ENCODE measurements at places on chromosomes 5 and 9.

- no peak for DNase-seq
Measured at GRCh38 chr5:97986069-97986468, 787.4 kb upstream of the RGMB start.

GRCh38 chr9:12702160-12702758 is 9.1 kb downstream of the TYRP1 start:
- DNase-seq, result no peak

DNA sequence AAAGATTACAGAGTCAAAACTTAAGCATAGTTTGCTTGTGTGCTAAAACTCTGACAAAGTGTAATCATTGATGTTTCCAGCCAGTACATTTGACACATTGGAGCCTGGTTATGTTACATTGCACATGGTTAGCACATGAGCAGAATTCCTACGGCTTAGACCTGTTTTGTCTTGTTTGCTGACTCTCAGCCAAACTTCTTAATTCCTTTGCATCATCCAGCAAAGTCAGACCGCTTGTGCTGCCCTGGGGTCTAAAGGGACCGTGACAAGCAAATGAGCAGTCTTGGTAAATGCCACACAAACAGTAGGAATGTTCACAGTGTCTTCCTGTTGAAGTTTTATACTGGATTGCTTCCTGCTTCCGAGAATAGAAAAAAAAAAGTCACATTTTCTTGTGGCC is 72.0 kb upstream of the ENTREP1 start:
- no peak for DNase-seq

GRCh38 chr9:1875921-1876448 is 139.2 kb upstream of the SMARCA2 start:
- DNase-seq, result no peak

DNA sequence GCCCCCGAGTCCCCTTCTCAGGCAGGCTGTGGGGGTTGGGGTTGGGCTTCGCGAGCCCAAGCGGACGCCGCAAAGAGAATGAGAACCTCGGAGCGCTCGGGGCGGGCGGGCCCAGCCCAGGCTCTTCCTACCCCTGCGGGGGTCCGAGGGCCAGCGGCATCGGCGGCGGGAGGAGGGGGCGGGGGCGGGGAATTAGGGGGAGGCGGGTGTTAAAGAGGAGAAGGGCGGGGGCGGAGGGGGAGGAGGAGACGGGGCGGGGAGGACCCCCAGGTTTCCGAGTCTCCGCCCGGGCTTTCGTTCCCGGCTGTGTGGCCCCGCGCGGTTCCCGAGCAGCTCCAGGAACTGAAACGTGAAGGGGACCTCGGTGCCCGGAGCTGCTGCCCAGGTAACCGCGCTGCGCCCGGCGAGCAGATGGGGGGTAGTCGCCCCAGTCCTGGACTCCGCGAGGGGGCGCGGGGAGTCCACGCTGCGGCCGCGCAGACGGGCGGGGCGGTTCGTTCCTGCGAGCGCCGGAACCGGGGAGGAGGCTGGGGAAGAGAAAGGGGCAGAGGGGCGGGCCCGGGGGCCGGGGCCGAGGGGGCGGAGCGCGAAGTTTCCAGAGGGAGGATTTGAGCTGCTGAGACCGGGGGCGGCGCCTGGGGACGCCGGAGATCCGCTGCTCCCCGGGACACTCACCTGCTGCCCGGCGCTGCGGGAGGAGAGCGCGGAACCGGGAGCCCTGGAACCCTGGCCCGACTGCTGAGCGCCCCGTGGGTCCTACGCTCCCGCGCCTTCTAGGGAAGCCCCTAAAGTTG is 38.4 kb upstream of the PLEKHG4B start:
- peak; percentile 42 for DNase-seq

- no peak for DNase-seq
Measured at GRCh38 chr5:55324815-55325418, 17.1 kb downstream of the MTREX start.

GRCh38 chr9:5518937-5519319 is 8.6 kb downstream of the PDCD1LG2 start:
- DNase-seq, result no peak

- DNase-seq, result no peak
Measured at GRCh38 chr9:78541868-78542443, 245.0 kb downstream of the PSAT1 start.

DNA sequence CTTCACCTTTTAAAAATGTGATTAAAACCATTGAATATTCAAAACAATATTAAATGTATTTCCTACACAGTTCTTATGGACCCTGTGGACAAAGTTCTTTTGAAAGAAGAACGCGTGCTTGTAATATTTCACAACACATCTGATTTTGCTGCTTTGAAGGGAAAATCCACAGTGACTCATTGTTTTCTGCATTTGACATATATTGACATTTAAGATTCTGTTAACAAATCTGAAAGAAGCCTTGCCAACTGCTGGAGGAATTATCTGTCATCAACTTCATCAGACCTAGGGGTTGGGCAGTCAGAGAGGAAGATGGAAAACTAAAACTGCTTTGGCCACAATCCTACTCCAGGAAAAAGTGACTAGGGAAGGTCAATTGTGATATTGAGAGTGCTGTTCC is 56.9 kb upstream of the RASEF start:
- DNase-seq, result no peak

All from stimulated activated CD4-positive, alpha-beta T cell treated with anti-CD3 and anti-CD28 coated beads, Interleukin-1b, Interleukin-23, amount 100 ng/mL, for 4 hours (primary cell).